CD4-positive, alpha-beta T cell treated with Interleukin-4 for 1 hour (primary cell): ENCODE measurements at places on chromosomes 2 and 18.

GRCh38 chr2:1935476-1935875 is 191.2 kb upstream of the PXDN start:
- DNase-seq = no peak

DNA sequence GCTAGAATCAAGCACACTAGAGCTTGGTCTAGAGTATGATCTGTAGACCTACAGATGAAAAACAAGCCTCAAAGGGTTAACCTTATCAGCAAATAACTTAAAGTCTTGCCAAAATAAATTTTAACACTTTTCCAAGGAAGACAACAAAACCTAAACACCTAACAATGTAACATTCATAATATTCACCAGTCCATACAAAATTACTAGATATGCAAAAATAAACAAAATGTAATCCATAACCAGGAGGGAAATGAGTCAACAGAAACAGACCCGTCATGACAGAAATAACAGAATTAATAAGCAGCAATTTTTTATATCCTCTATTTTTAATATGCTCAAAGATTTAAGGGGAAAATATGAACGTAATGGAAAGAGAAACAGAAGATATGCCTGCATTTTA is 36.1 kb downstream of the TRAK2 start:
- DNase-seq = no peak

GRCh38 chr18:13570216-13570615 is 156.1 kb downstream of the FAM210A start:
- no peak for DNase-seq

GRCh38 chr2:50606860-50607259 is 425.1 kb downstream of the NRXN1 start:
- DNase-seq = no peak

DNA sequence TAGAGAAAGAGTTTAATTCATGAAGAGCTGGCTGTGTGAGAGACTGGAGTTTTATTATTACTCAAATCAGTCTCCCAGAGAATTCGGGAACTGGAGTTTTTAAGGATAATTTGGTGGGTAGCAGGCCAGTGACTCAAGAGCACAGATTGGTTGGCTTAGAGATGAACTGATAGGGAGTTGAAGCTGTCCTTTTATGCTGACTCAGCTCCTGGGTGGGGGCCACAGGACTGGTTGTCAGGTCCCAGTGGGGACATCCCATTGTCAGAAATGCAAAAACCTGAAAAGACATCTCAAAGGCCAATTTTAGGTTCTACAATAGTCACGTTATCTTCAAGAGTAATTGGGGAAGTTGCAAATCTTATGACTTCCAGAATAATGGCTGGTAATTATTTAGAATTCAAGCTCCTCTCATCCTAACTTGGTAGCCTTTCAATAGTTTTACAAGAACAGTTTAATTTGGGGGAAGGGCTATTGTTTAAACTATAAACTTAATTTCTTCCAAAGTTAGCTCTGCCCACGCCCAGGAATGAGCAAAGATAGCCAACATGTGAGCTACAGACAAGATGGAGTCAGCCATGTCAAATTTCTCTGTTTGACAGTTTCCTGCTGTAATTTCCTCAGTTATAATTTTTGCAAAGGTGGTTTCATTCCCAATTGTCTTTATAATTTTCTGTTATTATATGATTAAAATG is 149.4 kb upstream of the SLC39A10 start:
- DNase-seq = no peak

- DNase-seq = no peak
Observed at GRCh38 chr2:37793004-37793403, 121.6 kb upstream of the CDC42EP3 start.

GRCh38 chr2:73000808-73001570 is 70.5 kb downstream of the SFXN5 start:
- DNase-seq = no peak

DNA sequence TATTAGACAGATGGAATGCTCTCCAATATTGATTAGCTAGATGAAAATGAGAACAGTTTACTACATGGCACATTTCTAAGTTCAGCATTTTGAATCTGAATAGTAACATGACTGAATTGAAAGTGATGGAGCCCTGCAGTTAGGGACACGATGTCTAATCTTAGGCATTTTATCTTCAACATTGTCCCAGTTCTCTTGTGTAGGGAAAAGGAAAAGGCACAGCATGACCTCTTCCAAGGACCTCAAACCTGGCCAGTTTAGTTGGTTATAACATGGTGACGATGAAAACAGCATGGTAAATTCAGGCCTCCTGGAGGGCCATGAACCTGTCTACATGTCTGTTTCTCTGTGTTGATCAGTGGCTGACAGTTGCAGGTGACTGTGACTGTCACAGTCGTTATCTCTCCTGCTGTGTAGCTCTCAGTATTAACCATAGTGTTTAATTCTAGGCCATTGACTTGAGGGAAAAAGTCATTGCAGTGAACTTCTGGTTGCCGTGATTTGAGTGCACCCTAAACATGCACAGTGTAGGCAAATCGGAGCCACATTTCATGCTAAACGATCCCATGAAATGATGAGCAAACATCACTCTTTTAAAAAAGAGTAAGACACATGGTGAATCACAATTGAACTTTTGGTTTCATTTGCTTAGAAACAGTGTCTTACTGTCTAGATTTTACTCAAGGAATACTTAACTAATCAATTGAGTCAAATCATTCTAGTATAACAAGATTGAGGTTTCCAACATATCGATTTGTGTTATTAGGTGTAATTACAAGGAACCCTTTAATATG is 129.7 kb downstream of the PHLPP1 start:
- DNase-seq = peak; percentile 4

DNA sequence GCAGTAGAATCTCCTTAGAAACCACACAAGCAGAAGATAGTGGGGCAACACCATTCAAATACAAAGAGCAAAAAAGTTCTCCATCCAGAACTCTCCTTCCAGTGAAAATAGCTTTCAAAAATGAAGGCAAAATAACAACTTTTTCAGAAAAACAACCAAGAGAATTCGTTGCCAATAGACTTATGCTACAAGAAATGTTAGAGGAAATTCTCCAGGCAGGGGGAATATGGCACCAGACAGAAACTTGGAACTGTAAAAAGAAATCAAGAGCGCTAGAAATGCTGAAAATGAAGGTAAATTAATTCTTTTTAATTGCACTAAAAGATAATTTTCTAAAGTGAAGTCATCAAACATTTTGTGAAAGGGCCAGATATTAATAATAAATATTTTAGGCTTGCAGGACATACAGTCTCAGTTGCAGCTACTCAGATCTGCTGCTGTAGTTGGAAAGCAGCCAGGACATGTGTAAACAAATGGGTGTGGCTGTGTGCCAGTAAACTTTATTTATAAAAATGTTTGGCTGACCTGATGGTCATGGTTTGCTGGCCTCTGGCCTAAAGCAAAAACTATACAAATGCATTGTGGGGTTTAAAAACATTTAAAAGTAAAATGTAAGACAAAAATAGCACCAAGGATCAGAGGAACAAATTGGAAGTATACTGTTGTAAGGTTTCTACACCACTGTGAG is 73.7 kb upstream of the TGFA start:
- DNase-seq = no peak

GRCh38 chr2:178194600-178195389 is 483 bp downstream of the OSBPL6 start:
- DNase-seq = no peak
